ENCODE measurements at places on chromosomes 13 and 19.

- DNase-seq, result no peak
Measured at GRCh38 chr13:113272701-113273181, 24.3 kb upstream of the LAMP1 start.

- no peak for DNase-seq
Measured at GRCh38 chr13:36839981-36840380, 21.0 kb downstream of the RFXAP start.

DNA sequence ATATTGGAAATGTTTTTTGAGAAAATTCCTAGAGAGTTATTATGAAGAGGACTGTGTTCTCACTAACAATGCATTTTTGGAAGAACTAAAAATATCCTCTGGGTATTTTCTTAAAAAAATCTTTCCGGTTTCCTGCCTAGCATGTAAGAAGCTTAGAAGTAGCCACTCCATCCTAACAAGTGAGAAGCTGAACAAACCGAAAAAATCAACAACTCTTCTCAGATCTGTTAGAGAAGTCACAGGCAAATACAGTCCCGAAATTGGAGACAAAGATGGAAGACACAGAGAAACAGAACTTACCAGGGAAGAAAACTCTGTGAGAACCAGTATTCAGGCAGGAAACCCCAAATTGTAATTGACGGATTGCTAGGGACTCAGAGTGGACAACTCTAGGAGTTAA lies 173.0 kb downstream of the KLF12 start:
- DNase-seq, result no peak

DNA sequence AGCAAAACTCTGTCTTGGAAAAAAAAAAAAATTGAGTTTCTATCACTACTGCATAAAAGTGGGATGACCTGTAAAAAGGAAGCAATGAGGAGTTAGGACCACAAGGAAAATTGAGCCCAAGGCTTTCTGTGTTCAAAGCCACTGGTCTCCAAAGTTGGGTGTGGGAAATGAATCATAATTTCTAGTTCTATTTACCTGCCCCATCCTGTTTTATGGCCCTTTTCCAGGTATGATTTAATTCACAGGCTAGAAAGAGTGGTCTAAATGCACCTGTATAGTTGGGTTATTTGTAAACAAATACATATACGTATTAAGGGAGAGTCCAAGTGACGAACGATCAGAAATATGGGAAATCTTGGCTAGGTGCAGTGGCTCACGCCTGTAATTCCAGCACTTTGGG lies 5.9 kb upstream of the DCAF15 start:
- DNase-seq, result no peak

- DNase-seq, result peak; percentile 99
Measured at GRCh38 chr19:33521480-33522370, at the start of gene PEPD. Gene PEPD, minus strand, starts transcription at chr19:33521791. Its CDS starts 31 bp downstream, at chr19:33521760.

GRCh38 chr13:47039106-47039505 lies 142.3 kb upstream of the HTR2A start:
- DNase-seq, result no peak

DNA sequence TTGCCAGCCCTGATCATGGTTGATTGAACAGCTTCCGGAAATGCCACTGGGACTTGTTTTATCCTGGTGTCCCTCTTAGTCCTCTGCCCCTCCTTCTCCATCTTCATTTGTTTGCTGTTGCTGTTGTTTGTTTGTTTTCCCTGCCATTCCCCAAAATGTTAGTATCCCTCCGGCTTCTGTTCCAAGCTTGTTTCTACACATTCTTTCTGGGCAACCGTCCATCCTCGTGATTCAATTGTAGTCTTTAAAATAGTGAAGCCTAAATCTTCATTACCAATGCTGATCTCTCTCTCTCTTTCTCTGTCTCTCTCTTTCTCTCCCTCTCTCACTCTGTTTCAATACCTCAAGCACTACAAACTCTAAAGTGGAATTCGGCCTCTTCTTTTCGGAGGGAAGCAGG lies 649.3 kb upstream of the ARGLU1 start:
- no peak for DNase-seq

- no peak for DNase-seq
Measured at GRCh38 chr19:44592451-44592890, 20.9 kb upstream of the IGSF23 start.

- no peak for DNase-seq
Measured at GRCh38 chr19:9640956-9641355, 19.9 kb upstream of the ZNF561 start.

- no peak for DNase-seq
Measured at GRCh38 chr19:13134626-13135025, 15.5 kb downstream of the STX10 start.

DNA sequence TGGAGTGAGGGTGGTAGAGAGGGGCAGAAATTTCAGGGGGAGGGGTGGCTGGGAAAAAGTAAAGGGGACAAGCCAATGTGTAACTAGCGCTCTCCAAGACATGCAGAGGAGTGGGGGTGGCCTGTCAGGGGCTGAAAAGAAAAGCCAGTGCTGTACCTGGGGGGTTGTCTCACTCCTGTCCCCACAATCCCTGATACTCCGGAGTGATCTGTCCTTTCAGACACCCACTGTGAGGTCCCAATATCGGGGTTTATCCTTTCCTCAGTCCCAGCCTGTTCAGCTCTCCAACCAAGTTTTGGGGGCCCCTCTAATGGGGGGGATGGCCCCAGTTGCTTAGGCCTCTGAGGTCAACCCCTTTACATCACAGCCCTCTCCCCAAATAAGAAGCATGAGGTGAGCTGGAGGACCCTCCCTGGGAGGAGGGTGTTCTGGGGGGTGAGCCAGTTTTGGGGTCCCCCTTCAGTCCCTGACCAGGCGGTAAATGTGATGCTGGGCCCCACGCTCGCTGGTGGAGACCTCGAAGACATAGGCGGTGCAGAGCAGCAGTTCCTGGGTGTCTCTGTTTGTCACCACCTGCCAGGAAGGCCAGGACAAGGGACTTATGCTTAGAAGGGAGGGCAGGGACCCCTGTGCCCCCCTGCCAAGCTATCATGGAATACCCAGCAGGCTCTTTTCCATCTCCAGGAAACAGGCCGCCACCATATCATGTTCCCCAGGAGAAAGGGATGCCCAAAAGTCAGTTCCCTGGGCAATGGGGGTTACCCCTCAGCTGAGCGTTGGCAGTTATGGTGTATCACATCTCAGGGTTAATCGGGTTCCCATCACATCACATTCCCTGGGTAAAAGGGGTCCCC lies 5.9 kb downstream of the CD37 start:
- no peak for DNase-seq

- DNase-seq, result no peak
Measured at GRCh38 chr19:19211499-19212420, at the start of gene NCAN. Gene NCAN, plus strand, starts transcription at chr19:19211958. Its CDS starts 4,996 bp downstream, at chr19:19216954.

- DNase-seq, result peak; percentile 65
Measured at GRCh38 chr19:34364830-34365462, at the start of gene GPI. Gene GPI, plus strand, starts transcription at chr19:34365196. Its CDS starts 71 bp downstream, at chr19:34365267.

DNA sequence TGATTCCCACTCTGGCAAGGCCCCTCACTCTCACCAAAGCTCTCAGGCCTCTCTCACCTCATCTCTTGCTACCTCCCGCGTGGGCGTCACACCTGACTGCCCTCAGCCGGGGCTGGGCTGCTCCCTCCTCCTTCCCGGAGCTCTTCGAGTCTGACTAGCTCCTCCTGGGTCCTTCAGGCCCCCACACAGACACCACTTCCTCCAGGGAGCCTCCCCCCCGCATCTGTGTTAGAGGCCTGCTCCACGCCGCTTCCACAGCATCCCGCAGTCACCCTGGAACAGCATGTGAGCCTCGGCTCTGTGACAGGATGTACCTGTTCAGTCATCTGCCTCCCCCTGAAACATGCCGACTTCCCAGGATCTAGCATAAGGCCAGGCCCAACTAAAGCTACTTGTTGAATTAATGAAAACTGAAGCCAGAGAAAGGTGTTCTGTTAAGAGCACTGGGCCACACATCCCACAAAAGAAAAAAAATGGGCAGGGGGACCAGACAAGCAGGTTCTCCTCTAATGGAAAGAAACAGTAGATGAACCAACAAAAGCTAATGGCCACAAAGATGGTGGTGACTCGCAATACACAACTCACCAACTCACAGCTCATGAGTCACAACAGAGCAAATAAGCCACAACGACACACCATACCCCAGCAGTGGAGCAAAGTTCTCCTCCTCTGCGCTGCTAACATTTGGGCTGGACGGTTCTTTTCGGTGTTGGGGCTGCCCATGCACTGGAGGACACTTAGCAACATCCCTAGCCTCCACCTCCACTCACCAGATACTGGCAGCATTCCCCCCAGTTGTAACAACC lies 3.0 kb downstream of the PPP6R1 start:
- no peak for DNase-seq

- no peak for DNase-seq
Measured at GRCh38 chr19:40279761-40280607, 5.2 kb downstream of the AKT2 start.

DNA sequence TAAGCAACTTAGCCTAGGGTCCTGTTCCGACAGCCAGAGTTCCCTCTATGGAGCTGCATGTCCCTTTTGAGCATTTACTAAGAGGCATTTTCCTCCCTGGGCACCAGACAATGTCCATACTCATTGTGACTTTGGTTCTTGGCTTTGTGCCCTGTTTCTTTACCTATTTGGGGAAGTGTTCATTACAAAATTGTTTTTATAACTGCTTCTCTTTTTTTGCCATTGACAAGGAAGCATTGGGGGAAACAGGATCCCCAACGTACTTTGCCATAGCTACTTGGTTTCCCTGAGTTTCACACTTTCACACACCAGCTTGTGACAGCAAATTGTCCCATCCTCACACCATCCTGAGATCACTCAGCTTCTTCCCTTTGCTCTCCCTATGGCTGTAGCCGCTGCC lies 81.1 kb upstream of the SIAH3 start:
- no peak for DNase-seq

GRCh38 chr19:45608948-45609347 lies 6.9 kb upstream of the GPR4 start:
- DNase-seq, result no peak

- no peak for DNase-seq
Measured at GRCh38 chr19:16970821-16971220, 55.8 kb downstream of the CPAMD8 start.

DNA sequence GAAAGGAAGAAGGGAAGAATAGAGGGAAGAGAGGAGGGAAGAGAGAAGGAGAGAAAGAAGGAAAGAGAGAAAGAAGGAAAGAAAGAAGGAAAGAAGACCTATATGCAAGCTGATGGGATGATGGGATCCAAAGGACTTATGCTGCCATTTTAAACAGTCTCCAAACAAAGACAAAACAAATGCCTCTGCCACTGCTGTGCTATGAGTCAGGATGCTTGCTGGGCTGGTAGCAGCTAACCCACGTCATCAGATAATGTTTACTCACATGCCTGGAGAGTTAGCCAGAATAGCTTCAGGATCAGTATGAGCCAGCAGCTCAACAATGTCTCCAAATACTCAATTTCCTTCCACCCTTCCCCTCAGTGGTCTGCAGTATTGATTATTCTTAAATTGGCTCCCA lies 12.0 kb upstream of the ZNF274 start:
- no peak for DNase-seq

DNA sequence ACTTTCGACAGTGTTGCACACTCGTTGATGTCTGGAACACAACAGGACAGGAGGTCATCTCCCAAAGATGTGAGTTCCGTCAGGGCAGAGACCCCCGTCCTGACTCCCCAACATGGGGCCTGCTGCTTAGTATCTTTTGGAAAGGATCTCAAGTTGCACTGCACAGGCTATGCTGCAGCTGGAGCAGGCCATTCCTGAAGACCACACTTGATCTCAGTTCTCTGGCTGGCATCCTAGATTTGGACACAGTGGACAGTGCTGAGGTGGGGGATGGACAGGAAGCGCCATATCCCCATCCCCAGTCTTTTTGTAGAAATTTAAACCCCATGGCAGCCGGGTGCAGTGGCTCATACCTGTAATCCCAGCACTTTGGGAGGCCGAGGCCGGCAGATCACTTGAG lies 5.9 kb downstream of the ADGRE2 start:
- DNase-seq, result no peak

- DNase-seq, result no peak
Measured at GRCh38 chr19:40286971-40287421, 1.9 kb upstream of the AKT2 start.

GRCh38 chr13:42078128-42078808 lies 29.8 kb downstream of the DGKH start:
- DNase-seq, result no peak

- DNase-seq, result no peak
Measured at GRCh38 chr13:112074139-112074865, 7.4 kb downstream of the SOX1 start.

- no peak for DNase-seq
Measured at GRCh38 chr19:18434411-18435175, 3.3 kb downstream of the ISYNA1 start.

- DNase-seq, result no peak
Measured at GRCh38 chr13:50866817-50867636, 23.5 kb upstream of the DLEU7 start.

DNA sequence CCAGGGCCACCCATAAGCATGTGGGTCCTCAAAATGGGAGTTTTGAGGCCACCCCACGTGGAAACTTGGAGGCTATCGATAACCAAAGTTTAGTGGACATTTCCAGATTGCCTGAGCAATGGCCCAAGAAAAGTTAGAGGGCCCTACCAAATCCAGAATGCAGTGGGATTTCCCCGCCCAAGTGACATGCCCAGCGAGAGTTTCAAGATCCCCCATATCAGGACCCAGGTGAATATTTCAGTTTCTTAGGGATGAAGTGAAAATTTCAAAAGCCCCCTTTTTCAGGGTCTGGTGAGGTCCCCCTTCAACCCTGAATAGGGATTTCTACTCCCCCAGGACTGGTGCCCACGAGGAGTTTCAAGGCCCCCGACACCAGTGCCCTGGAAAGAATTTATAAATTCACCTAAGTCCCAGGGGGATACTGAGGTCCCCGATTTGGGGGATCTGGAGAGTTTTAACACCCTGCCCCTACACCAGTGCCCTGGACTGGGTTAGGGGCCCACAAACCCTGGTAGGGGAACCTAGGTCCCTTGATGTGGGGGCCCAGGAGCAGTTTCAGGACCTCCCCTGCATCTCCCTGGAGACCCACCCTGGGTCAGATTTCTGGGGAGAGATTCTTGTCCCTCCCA lies 695 bp downstream of the BST2 start:
- DNase-seq, result no peak

DNA sequence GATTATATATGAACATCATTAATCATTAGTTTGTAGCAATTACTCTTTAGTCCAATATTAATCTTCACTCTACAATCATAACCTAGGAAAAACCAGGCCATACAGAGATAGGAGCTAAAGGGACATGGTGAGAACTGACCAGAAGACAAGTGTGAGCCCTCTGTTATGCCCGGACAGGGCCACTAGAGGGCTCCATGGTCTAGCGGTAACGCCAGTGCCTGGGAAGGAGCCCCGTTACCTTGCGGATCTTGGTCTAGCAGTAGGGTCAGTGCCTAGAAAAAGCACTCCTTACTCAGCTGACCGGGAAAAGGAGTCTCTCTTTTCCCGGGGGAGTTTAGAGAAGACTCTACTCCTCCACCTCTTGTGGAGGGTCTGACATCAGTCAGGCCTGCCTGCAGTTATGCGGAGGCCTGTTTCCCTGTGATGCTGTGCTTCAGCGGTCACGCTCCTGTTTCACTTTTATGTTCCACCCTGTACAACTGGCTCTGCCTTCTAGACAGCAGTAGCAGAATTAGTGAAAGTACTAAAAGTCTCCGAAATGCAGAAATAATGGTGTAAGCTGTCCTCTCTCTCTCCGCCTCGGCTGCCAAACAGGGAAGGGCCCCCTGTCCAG lies 13.8 kb downstream of the OR7D4 start:
- DNase-seq, result peak; percentile 25

GRCh38 chr19:1690699-1691307 lies 38.4 kb upstream of the TCF3 start:
- DNase-seq, result no peak
